ENCODE measurements at places on chromosomes 7 and 10. TPM values are rescaled to one million over a fixed set of nuclear protein-coding genes. Genes with fewer than 3 reads are reported as not detected.

The NME8 gene
- total RNA-seq = not detected

The SDK1 gene
- total RNA-seq = 8.6 TPM

DNA sequence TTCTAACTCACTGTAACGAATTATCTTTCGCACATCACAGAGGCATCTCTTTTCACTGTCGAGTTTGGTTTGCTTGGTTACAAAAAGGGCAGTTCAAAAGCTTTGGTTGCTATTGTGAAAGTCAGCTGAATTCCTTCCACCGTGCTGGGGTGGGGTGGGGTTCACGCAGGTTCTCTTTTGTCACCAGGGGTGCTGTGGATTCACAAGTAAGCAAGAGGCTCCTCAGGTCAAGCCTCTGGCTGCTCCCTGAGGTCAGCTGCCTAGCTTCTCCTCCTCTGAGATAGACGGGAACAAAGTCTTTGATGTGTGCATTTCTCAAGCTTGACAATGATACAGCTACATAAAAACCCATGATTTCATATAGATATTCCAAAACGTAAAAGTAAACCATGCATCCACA, 47.7 kb downstream of the EGFR start:
- peak; percentile 52 for DNase-seq

- no peak for DNase-seq
Measured at GRCh38 chr7:147145194-147145593, 1028.6 kb downstream of the CNTNAP2 start.

The MYH16 gene
- not detected for total RNA-seq

The PPP1R17 gene
- not detected for total RNA-seq

DNA sequence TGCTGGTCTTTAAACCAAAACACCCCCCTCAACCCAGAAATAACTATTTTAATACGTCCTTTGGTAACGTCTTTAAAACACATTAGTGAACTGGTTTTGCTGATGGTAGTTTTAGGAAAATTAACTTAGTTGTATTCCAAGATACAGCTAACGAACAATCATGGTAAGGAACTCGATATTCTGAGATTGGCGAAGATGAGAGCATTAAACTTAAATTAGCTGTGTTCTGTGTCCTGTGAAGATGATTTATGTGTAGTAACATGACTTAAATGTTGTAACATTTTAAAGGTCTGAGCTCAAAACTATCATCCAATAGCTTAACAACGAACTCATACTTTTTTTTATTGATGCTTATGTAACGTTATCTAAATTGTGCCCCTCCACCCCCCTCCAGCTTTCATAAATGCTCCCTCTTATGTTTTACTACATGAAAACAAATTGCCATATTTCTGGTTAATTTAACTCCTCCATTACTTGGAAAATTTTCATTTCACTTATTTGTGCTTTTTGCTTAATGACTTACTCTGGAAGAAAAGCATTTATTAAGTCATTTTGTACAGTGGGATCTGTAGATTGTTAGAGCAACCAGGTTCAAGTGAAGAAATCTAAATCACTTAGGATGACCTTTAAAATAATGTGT, 1.7 kb downstream of the SDK1 start:
- peak; percentile 45 for DNase-seq

DNA sequence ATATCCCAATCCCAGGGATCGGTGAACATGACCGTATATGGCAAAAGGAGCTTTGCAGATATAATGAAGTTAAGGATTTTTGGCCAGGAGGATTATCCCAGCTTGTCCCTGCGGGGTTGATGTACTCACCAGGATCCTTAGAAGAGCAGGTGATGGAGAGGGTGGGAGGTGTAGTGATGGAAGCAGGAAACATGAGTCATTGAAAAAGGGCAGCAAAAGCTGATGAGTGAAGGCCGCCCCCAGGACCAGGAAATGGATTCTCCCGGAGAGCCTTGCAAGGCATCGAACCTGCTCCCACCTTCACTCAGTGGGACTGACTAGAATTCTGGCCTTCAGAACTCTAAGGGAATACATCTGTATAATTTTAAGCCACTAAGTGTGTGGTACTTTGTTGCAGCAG, 5.2 kb upstream of the NUPR2 start:
- DNase-seq = no peak

DNA sequence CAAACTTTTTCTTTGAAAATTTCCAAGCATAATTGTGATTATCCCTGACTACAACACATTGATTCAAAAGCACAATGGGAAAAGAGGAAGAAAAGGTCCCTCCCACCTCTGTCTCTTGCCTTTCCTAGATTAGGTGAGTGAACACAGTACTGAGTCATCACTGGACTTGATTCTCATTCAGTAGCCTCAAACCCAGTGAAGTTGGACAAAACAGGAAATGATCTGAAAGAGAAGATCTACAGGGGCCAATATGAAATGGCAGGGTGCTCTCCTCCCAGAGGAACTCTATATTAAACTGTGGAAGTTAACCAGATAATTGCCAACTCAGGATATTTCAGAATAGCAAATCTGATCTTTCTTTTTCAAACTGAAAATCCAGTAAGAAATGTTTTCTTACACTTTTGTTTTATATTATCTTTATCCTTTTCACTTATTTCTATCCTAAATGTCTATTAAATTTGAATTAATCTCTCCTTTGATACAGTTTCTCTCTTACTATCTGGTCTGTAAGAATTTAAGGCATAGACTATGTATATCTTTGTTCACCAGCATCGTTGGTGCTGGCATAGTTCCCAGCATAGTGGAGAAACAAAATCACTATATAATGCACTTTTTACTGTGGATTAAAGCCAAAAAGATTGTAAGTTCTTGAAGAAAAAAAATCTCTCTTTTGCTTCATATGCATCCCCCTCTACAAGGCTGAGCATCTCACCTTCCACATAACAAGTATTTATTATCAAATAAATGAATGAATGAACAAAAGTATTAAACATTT, 41.4 kb upstream of the IKZF1 start:
- DNase-seq = no peak

- DNase-seq = no peak
Measured at GRCh38 chr7:30785786-30786185, 14.6 kb downstream of the MINDY4 start.

GRCh38 chr7:22351329-22351692, 5.6 kb downstream of the RAPGEF5 start:
- no peak for DNase-seq

- no peak for DNase-seq
Measured at GRCh38 chr7:97006816-97007582, 1.6 kb downstream of the DLX6 start.

DNA sequence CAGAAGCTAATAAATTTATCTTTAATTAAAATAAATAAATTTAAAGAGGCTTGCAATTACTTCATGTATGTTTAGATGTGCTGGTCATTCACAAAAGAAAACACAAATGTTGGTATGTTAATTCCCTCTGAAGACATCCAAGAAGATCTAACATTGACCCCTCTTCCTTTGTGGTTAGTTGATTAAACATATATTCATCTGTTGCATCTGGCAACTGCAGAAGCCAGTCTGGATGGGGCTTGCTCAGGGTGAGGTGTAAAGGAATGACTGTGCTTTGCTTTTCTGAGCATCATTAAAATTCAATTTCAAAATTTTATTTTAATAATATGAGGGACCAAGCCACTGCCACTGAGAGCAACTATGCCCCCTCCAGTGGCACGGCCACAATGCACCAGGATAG, 36.4 kb upstream of the FERD3L start:
- DNase-seq = no peak

DNA sequence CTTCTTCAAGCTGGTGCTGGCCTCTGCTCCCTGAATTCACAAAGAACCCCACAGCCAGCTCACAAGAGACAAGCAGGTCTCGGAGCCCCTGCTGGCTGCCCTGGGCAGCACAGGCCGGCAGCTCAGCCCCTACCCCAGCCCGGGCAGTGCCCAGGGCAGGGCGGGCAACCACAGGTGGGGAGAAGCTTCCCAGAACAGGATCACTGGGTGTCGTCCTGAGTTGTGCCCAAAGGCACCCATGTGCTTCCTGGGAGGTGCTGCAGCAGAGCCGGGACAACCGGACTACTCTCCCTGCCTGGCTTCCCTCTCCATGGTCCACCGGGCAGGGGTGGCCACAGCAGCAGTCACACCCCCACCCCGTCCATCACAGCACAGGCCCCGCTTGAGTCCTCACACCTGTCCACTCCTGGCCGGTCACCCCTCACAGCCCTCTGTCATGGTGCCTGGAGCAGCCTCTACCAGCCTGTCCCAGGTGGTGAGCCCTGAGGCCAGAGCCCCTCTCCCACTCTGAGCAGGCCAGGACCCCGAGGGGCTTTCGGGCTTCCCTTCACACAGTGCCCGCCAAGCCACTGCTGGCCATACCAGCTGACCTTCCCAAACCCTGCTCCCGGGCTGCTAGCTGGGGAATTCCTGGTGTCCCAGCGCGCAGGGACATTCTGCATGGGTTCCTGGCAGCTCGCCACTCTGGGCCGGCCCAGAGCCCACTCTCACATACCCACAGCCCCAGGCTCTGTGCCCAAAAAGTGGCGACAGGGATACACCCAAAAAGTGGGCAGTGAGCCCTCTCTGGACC, 3.1 kb downstream of the RASGEF1A start:
- DNase-seq = no peak

DNA sequence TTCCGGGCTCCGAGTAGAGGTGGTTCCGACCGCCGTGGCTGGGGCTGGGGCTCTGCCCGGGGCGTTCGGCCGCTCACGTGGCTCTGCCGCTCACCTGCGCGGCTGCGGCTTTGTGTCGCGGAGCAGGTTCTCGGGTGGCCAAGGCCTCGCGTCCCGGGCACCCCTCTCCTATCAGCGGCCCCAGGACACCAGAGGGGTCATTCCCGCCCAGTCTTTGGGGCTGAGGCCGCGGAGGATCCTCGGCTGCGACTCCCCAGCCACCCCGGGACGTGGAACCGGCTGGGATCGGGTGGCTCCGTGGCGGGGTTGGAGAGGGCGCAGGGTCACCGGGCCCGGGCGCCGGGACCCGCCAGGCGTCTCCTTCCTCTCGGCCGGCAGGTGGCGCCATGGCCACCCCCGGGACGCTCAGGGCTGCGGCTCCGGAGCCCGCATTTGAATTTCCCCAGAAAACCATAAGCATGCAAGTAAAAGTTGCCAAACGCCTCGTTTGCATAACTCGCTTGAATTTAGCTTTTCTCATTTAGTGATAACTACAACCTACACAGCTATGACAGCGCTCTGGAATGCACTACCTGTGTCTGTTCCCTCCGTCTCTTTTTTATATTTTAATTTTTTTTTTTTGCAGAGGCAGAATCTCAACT, 1.2 kb downstream of the COL26A1 start:
- peak; percentile 64 for DNase-seq

DNA sequence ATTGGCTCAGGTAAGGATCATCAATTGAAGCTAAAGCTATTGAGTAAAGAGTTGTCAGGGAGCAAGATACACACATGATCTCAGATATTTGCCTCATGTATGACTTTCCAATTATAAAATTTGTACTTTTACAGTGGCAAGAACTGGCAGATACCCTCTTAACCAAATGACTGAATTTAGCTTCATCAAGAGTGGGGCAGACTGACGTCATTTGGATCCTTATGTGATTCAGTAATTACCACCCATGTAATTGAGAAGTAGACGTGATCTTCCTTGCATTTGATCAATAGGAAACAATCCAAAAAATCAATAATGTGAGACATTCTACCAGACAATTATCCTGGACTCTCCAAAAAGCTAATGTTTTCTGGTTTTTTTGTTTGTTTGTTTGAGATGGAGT, 8.9 kb downstream of the LRRC72 start:
- DNase-seq = no peak

The AQP1 gene
- 44.6 TPM for total RNA-seq

DNA sequence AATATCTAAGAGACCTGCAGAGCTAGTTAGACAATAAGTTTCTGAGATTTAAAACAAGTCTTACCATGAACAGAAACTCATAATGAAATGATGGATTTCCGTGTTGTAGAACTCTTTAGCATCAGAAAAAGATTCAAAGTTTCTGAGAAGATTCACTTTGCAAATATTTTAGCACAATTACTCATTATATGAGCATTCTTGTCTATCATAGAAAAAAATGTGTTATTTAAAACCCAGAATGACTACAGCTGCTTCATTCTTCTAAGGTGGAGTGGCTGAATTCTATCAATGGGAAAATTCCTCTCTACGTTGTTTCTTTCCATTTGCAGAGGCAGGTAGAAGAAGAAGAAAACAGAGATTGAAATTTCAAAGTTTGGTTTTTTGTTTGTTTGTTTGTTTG, 21.0 kb upstream of the RALA start:
- DNase-seq = no peak

- peak; percentile 38 for DNase-seq
Measured at GRCh38 chr10:35517431-35518181, 87.5 kb upstream of the GJD4 start.

GRCh38 chr7:99729486-99730237, 5.3 kb downstream of the CYP3A7 start:
- no peak for DNase-seq

The FHIP2A gene
- 25.7 TPM for total RNA-seq

The LLCFC1 gene
- total RNA-seq = not detected

- peak; percentile 21 for DNase-seq
Measured at GRCh38 chr7:106110238-106110560, 1.9 kb downstream of the SYPL1 start.

The FKBP6 gene
- total RNA-seq = not detected
